ENCODE measurements at places on chromosomes 2 and 18.

DNA sequence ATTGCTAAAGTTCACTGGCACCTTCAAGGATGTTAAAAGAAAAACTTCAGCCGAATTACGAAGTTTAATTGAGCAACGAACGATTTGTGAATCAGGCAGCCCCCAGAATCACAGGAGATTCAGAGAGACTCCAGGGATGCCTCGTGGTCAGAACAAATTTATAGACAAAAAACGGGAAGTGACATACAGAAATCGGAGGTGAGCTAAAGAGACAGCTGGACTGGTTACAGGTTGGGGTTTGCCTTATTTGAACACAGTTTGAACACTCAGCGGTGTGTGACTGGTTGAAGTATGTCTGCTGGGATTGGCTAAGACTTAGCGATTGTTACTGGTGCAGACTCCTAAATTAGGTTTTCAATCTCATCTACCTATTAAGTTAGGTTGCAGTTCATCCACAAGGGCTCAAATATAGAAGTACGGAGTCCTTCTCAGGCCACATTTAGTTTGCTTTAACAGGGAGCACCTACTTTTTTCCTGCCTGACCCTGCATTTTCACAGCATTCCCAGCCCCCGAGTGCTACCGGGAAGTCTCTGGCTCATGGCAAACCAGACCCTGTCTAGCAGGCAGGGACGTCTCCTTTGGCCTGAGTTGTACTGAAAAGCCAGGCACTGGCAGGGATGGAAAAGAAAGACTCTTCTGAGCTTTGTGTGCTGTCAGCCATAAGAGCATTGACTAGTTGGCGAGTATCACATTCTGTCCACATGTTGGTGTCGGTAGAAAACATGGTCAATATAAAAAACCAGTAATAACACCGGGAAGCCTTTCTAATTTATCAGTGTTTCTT is 41.1 kb downstream of the CDCA7 start:
- DNase-seq, result no peak

DNA sequence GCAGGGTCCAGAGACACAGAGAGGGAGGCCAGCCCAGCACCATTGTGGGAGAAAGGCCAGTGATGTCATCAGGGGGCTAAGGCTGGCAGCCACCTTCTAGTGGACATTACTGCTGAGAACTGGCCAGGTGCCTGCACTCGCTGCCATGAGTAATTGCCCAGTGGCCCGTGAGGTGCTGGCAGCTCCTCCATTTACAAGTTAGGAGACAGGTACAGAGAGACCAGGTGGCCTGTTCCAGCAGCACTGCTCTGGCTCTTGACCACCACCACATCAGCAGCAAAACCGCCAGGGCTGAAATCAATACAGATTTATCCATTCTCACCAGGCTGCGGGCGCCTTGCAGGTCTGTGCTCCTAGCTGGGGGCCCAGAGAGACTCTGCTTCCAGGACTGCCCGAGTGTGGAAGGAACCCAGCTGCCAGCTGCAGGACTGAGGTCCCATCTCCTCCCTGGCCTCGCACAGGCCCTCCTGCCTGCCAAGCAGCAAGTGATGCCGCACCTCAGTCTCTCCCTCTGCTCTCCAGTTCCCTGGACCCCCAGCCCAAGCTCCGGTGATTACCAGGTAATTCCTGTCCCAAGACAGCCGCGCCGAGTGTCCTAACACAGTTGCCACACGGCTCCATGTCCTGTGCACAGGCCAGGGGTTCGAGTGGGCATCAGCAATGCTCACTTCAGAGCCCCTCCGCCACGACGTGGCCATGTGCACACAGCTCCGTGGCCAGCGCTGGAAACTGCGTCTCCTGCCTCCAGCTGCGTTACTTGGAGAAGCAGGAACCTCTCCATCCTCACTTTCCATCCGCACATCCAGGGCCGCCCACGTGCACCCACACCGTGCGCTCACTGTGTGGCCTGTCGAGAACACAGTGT is 101.0 kb upstream of the CTDP1 start:
- DNase-seq, result peak; percentile 30

GRCh38 chr2:102020596-102021170 is 28.9 kb downstream of the IL1R2 start:
- peak; percentile 97 for DNase-seq

- no peak for DNase-seq
Observed at GRCh38 chr2:163737190-163737439, 1.3 kb upstream of the FIGN start.

GRCh38 chr2:241563031-241563507 is 4.5 kb downstream of the BOK start:
- DNase-seq, result peak; percentile 41

- peak; percentile 68 for DNase-seq
Observed at GRCh38 chr2:165070076-165070475, 114.8 kb upstream of the SLC38A11 start.

GRCh38 chr2:181746844-181747243 is 66.5 kb upstream of the NEUROD1 start:
- no peak for DNase-seq

- DNase-seq, result no peak
Observed at GRCh38 chr2:204665771-204666170, 120.5 kb downstream of the PARD3B start.

DNA sequence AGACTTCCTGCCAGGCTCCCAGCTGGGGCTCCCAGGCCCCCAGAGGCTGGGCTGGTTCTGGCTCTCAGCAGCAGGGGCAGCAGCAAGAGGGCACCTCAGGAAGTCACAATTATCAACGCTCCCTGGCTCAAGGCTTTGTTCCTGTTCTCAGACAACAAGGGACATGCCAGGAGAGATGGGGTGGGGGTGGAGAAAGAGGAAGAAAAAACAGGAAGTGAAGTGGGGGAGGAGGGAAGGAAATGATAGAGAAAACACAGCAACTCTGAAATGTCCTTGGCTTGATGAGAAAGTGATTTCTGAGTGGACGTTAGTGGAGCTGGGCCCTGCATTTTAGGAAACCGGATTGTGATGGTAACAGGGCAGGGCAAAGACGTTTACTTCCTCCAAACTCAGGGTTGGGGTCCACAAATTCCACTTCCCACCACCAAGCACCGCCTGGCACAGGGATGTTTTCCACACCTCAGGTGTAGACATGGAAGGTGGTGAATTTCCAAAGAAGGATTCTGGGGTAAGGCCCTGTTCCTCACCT is 40.4 kb downstream of the CYRIA start:
- DNase-seq, result peak; percentile 60

DNA sequence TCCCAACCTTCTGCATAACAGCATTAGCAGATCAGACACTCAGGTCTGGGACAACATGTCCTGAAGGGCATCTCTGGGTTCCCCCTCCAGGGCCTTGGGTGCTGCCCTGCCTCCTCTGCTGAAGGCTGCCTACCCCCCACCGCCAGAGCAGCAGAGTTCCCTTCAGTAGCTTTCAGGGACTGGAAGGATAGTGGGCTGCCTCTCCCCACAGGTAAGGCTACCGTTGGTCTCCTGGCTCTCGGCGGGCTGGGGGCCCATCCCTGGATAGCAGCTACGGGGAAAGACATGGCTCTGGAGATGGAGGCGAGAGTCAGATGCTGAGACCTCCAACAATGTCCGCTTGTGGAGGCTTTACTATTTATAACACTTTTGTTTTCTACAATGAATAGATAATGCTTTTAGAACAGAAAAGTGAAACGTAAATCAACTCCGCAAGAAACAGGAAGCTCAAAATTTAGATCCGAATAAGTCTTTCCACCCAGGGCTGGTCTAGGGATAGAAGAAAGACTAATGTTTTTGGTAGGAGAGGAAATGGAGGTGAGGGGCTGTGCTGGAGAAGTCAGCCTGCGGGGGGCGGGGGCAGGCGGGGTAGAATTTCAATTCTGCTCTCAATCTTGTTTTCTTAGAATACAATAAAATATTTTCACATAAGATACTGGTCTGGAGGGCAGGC is 58.4 kb downstream of the ARL4C start:
- DNase-seq, result no peak

DNA sequence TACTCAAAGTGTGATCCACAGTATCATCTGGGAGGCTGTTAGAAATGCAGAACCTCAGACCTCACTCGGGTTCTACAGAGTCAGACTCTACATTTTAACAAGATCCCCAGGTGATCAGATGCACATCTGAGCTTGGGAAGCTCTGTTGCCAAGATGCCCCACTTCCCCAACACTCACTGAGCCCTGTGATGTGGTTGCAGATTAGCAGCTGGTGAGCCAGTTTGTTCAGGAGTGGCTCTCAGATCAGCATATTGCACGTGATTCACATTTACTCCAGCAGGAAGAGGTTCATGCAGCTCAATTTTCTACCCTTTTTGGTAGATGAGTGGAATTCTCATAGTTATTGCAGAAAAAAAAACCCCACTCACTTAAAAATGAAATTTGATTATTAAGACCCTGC is 96.4 kb downstream of the VIT start:
- no peak for DNase-seq

All from endodermal cell (in vitro differentiated cells).